Hypothalamus (tissue), 51 donors: ENCODE measurements at places on chromosomes 1 and 21.

- no peak for DNase-seq
Observed at GRCh38 chr1:66450043-66450514, 83.9 kb upstream of the SGIP1 start.

GRCh38 chr1:213135572-213135971 lies 84.5 kb downstream of the RPS6KC1 start:
- DNase-seq: no peak

- no peak for DNase-seq
Observed at GRCh38 chr1:56505792-56506743, 73.3 kb downstream of the PLPP3 start.

DNA sequence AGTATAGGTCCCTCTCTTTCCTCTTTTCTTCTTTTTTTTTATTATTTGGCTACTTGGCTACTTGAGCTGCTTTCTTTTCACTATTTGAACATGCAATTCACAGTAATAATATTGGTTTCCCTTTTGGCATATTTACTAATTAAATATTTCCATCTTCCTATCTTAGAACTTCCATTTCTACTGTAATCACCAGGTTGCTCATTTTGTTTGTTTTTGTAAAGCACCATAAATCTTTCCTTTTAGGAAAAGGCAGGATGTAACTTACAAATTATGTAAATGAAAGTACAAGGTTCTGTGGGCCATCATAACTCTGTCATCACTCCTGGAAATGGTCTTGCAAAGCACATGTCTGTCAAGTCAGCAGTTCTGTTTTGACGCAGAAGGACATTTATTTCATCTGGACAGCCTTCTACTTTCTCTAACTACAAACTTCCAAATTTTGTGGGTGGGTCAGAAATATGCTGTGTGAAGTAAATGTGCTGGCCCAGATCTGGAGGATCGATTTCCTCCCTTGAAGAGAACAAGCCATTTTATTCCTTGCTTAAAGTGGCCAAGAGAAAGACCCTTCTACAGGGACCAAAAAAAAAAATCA lies 71.7 kb upstream of the TNFSF18 start:
- no peak for DNase-seq

- DNase-seq: no peak
Observed at GRCh38 chr1:157147906-157148700, 9.9 kb upstream of the ETV3 start.
